ENCODE measurements at places on chromosomes 2 and 18. TPM values are rescaled to one million over a fixed set of nuclear protein-coding genes. Genes with fewer than 3 reads are reported as not detected.

The ZNF521 gene
- not detected for total RNA-seq

- DNase-seq = no peak
- H3K27me3 ChIP-seq = no peaks in the 10 kb centered on the region
- H3K4me1 ChIP-seq = no peaks in the 10 kb centered on the region
Observed at GRCh38 chr2:120984452-120985173, 248.9 kb downstream of the GLI2 start.

The REG1B gene
- not detected for total RNA-seq

GRCh38 chr2:38201784-38202183 lies 125.8 kb upstream of the CYP1B1 start:
- H3K4me1 ChIP-seq = no peaks in the 10 kb centered on the region
- H3K4me3 ChIP-seq = no peak overlapping the region
- DNase-seq = no peak
- no peak overlapping the region for H3K27ac ChIP-seq
- H3K27me3 ChIP-seq = peaks cover 23% of the 10 kb centered on the region
- H3K36me3 ChIP-seq = no peaks in the 10 kb centered on the region

GRCh38 chr2:200226451-200227426 lies 79.8 kb upstream of the SPATS2L start:
- H3K27me3 ChIP-seq = peaks cover 20% of the 10 kb centered on the region
- no peak overlapping the region for H3K4me3 ChIP-seq
- H3K36me3 ChIP-seq = no peaks in the 10 kb centered on the region
- no peaks in the 10 kb centered on the region for H3K4me1 ChIP-seq
- H3K27ac ChIP-seq = no peak overlapping the region
- DNase-seq = no peak

DNA sequence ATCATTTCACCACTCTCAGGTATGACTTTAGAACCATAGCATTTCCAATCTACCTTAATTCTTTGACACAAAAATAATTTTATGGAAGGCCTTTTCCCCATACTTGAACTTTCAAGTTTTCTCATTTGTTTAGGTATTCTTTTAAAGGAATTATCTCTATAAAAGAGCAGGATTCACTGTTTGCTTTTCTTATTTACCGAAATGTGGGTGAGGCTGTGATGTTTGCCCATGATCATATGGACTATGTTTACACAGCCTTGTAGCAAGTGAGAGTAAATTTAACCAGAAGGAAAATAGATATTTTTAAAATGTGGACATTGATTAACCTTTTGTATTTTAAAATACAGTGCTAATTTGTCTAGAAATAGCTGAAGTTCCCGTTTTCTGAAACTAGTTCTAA lies 26.3 kb downstream of the CAB39 start:
- H3K36me3 ChIP-seq = peaks cover 47% of the 10 kb centered on the region
- H3K27me3 ChIP-seq = no peaks in the 10 kb centered on the region
- peaks cover 52% of the 10 kb centered on the region for H3K4me1 ChIP-seq
- H3K27ac ChIP-seq = peak overlapping the region; percentile 43

GRCh38 chr18:35912332-35912731 lies 60.1 kb upstream of the RMP24 start:
- H3K27ac ChIP-seq = no peak overlapping the region
- no peaks in the 10 kb centered on the region for H3K36me3 ChIP-seq
- H3K27me3 ChIP-seq = peaks cover 9% of the 10 kb centered on the region
- no peak for DNase-seq

The GREB1L gene
- not detected for total RNA-seq

DNA sequence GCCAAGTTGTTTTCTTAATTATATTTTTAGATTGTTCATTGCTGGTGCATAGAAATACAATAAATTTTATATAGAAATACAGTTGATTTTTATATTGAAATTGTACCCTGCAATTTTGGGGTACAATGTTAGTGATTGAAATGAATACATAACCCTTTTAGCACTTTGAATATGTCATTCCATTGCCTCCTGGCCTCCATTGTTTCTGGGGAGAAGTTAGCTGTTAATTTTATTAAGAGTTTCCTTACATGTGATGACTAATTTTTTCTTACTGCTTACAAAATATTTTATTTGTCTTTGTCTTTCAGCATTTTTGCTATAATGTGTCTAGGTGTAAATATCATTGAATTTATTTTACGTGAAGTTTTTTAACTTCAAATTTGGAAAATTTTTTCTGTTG lies 176.5 kb upstream of the DCC start:
- no peaks in the 10 kb centered on the region for H3K4me1 ChIP-seq
- H3K27ac ChIP-seq = no peak overlapping the region
- no peak for DNase-seq
- no peaks in the 10 kb centered on the region for H3K36me3 ChIP-seq
- no peak overlapping the region for H3K4me3 ChIP-seq
- H3K27me3 ChIP-seq = no peaks in the 10 kb centered on the region

The MDH1B gene
- total RNA-seq = 0.40 TPM

GRCh38 chr18:24153397-24153796 lies 14.5 kb downstream of the CABYR start:
- no peak for DNase-seq
- no peaks in the 10 kb centered on the region for H3K4me1 ChIP-seq
- H3K27me3 ChIP-seq = no peaks in the 10 kb centered on the region
- H3K36me3 ChIP-seq = no peaks in the 10 kb centered on the region

DNA sequence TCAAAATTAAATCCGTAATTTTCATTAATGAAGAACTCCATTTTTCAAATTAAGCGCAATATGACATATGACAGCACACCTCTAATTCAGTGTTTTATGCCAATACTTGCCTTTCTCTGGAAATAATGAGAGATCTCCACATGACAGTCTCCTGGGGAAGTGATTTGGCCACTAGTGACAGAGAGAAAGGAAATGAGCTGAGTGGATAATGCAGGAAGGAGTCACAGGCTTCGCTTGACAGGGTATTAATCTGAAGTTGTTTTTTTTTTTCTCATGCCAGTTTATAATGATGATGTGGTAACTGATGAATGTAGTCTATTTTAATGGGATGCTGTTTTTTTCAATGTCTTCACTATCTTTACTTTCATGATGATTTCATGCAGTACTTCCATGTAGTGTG lies 1079.4 kb upstream of the GYPC start:
- no peaks in the 10 kb centered on the region for H3K36me3 ChIP-seq
- H3K27ac ChIP-seq = no peak overlapping the region

GRCh38 chr18:34947711-34948125 lies 93.5 kb upstream of the MAPRE2 start:
- H3K36me3 ChIP-seq = no peaks in the 10 kb centered on the region
- H3K27me3 ChIP-seq = peaks cover 5% of the 10 kb centered on the region
- no peak overlapping the region for H3K27ac ChIP-seq
- DNase-seq = no peak

DNA sequence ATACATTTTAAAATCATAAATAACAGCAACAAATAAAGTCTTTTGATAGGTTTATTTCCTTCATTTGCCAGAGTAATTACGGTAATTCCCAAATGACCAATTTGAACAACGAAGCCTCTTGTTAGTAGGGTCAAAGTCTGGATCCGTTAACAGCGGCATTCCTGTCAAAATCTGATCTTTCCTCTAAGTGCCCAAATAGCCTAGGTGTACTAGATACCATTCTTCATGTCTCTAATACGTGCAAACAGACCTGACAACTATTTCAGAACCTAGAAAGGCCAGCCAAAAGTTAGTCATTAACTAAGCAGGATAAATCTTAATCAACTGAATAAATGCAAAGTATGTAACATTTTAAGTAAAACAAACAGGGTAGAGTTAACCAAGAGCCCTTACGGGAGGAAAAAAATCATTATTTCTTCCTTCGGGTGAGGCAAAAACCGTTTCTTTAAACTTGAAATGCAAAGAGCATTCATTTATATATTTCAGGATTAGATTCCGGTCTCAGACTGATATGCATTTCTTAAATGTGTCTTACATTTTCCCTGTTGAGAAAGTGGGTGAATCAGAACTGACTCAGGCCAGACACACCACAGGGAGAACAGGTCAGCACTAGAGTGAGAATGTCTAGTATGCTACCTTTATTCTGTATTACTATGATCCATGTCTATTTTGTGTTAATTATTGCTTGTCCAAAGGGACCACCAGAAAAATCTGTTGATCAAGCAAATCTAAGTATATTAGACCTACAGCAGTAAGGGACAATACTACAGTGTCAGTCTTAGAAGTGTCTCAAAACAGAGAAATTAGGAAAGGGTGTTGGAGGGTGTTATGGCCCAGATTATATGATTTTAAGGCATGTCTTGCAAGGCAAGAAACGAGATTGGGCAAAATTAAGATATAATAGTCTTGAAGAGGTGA lies 141.5 kb upstream of the NDUFV2 start:
- no peak overlapping the region for H3K27ac ChIP-seq
- no peak for DNase-seq
- peaks cover 5% of the 10 kb centered on the region for H3K27me3 ChIP-seq
- no peaks in the 10 kb centered on the region for H3K36me3 ChIP-seq
- H3K4me3 ChIP-seq = no peak overlapping the region

DNA sequence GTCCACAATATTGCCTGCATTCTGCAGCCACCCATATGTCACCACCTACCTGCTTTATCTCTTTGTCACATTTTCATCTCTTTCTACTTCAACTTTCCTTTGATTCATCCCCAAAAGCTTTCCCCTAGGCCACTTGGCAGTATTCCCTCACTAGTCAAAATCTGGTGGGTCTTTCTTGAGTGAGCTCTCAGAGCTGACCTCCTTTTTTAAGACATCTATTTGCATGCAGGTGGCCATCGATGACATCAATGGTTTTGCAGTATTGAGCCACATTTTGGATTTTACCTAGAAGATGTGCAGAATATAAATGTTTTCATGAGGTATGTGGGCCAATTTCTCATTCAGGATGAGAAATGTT lies 133.4 kb upstream of the REG3A start:
- no peak overlapping the region for H3K4me3 ChIP-seq
- no peaks in the 10 kb centered on the region for H3K36me3 ChIP-seq
- no peaks in the 10 kb centered on the region for H3K27me3 ChIP-seq
- DNase-seq = no peak

DNA sequence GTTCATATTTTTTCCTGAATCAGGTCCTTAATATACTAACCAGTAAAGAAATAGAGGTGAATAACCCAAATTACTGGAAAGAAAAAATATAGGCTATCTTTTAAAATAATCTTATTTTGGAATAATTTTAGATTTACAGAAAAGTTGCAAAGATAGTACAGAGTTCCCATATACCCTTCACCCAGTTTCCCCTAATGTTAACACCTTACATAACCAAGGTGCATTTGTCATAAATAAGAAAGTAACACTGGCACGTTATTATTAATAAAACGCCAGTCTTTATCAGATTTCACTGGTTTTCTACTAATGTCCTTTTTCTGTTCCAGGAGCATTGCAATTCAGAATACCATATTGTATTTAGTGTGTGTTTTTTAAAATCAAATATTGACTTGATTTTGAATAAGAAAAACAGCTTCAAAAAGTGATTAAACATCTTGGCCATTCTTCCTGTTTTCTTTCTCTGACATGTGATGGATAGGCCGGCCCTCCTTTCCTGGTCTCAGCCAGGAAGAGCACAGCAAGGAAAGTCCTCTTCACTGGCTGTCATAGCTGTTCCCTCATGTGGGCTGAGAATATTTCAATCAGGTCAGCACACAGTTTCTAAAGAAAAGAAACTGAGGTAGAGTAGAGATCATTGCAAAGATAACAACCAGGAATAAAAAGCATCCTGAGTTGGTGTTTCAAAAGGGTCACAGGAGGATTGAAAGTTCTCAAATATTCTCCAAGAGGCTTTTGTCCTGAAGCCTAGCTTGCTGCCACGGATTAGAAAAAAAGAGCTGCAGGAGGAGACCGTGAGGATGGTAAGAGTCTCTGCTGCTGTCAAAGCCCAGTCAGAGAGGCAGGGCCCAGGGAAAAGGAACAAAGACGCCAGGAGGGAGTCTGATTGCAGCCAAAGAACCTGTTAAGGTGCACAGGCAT lies 79.3 kb upstream of the ARL5A start:
- no peak overlapping the region for H3K27ac ChIP-seq
- H3K4me1 ChIP-seq = no peaks in the 10 kb centered on the region
- DNase-seq = no peak
- no peaks in the 10 kb centered on the region for H3K36me3 ChIP-seq
- H3K27me3 ChIP-seq = peaks cover 17% of the 10 kb centered on the region

The RND3 gene
- not detected for total RNA-seq

GRCh38 chr18:50560681-50561629 lies 1.1 kb downstream of the MAPK4 start:
- H3K4me3 ChIP-seq = no peak overlapping the region
- no peak for DNase-seq
- peaks cover 57% of the 10 kb centered on the region for H3K27me3 ChIP-seq
- no peaks in the 10 kb centered on the region for H3K36me3 ChIP-seq

The ACMSD gene
- total RNA-seq = not detected

DNA sequence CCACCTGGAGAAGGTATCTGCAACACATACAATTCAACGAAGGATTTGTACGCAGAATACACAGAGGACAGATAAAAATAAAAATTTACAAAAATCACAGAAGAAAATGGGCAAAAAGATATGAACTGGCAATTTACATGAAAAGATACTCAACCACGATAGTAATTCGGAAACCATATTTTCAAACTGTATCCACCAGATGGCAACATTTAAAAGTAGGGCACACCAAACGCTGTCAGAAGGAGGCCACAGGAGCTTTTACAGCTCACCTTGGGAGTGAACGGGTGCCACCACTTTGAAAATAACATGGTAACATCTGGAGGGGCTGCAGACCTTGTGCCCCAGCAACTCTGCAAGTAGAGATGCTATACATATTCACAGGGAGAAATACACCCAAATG lies 9.8 kb downstream of the KIF1A start:
- H3K4me3 ChIP-seq = no peak overlapping the region
- H3K27ac ChIP-seq = no peak overlapping the region
- peaks cover 2% of the 10 kb centered on the region for H3K27me3 ChIP-seq
- DNase-seq = no peak
- peaks cover 2% of the 10 kb centered on the region for H3K36me3 ChIP-seq
- peaks cover 2% of the 10 kb centered on the region for H3K4me1 ChIP-seq

DNA sequence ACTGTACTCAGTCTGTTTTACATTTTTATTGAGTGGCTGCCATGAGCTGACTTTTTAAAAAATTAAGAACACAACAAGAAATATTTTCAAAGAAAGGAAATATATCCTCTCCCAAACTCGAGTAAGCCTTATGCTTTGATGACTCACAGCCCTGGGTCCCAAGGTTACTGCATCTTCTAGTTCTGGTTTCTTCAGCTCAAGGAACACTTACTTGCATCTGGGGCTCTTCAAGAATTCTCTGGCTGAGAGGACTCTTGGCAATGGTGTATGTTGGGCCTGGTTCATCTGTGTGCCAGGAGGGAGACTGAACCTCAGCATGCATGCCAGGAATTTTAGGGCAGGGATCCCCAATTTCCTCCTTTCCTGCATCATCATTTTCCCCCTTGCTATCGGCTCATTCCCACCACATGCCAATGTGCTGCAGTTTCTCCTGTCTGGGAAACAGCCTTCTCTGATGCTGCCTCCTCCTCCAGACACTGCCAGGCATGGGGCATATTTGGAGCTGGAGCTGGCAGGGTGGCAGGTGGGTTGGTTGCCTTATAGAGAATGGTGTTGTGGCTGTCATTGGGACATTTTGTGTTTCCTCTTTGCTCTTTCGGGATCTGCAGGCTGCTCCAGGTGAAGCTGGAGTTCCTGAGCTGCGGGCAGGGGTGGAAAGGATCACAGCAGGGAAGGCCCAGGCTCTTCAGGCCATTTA lies 192.2 kb upstream of the HS6ST1 start:
- no peak for DNase-seq
- H3K4me1 ChIP-seq = peaks cover 7% of the 10 kb centered on the region
- no peak overlapping the region for H3K4me3 ChIP-seq
- no peaks in the 10 kb centered on the region for H3K36me3 ChIP-seq

- peak; percentile 33 for DNase-seq
- H3K27me3 ChIP-seq = peaks cover 31% of the 10 kb centered on the region
- H3K36me3 ChIP-seq = peaks cover 15% of the 10 kb centered on the region
Observed at GRCh38 chr18:63119647-63120046, 199.9 kb downstream of the BCL2 start.

The NTSR2 gene
- total RNA-seq = not detected
